ENCODE measurements at places on chromosomes 5 and 9.

- DNase-seq = no peak
Observed at GRCh38 chr5:176614805-176615478, 5.0 kb upstream of the GPRIN1 start.

- no peak for DNase-seq
Observed at GRCh38 chr5:163303718-163304117, 133.7 kb upstream of the CCNG1 start.

GRCh38 chr5:93800988-93801811, 59.8 kb upstream of the POU5F2 start:
- peak; percentile 56 for DNase-seq

DNA sequence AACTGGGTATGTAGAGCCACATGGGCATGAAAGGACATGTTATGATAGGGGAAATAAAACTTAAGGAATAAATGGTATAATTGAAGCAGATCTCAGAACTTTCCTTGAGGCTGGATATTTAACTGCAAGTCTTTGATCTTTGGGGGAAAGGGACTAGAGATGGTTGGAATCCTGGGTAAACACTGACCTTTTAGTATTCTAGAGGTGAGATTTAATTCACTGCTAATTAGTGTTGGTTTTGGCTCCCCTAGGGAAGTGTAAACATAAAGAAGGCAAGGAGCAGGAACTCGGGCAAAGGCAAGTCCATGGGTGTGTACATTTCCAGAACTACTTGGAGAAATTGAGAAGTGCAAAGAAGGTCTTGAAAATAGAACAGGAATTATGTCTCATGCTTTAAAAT, 16.6 kb downstream of the NIM1K start:
- DNase-seq = no peak

DNA sequence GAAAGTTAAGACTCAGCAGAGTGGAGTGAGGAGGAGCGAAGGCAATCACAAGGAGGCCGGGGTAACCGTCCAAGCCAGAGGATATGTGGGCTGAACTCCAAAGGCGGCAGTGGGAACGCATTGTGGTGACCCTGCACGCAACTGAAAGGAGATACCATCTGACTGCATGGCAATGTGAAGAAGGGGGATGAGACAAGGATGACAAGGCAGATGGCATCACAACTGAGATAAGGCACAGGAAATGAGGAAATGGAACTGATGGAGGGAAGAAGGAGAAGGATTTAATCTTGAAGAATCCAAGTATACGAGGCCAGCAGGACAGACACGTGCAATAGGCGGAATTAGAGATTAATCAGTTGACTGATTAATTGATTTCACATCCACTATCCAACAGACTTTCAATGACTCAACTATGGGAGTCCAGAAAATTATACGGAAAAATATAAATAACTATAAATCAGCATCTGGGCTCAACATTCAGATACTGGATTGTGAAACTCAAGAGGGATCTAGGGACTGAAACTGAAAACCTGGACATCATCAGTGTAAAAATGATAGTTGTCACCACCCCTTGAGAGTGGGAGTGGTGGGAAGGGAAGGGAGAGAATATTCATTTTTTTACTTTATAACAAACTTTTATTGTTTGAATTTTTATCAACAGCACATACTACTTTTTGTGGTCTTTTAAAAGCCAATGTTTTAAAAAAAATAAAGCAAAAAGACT, 86.1 kb downstream of the ARL15 start:
- DNase-seq = no peak

- no peak for DNase-seq
Observed at GRCh38 chr5:52846182-52846842, 58.6 kb downstream of the ITGA1 start.

- DNase-seq = no peak
Observed at GRCh38 chr9:70532716-70533115, 118.3 kb upstream of the KLF9 start.

DNA sequence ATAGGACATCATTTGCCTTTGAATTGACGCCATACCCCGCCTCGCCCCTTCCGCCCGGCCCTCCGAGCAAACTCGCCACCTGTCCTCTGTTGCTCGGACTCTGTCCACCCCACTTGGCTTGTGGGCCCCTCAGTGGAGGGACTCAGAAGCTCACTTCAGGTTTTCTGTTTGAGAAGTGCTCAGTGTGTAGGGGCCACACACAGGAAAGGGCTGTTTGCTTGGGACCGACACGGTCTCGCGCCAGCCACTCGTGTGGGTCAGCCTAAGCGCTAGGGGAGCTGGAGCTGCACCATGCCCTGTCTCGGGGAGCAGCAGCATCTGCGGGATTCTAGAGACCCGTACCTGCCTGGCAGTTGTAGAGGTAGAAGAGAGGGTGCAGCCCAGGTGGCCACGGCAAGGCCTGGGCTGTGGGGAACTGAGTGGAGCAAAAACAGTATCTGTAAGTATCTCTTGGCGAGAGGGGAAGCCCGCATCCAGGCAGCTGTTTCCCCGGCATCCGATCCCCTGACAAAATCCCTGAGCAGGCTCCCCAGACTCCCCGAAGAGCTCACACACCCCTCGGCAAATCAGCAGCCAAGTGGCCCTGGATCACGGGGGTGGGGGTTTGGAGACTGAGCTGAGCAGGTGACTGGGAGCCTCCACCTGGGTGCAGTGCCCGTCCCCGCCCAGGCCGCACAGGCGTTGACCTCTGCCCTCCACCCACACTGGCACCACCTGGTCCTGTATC, 52.2 kb downstream of the COL5A1 start:
- DNase-seq = no peak

DNA sequence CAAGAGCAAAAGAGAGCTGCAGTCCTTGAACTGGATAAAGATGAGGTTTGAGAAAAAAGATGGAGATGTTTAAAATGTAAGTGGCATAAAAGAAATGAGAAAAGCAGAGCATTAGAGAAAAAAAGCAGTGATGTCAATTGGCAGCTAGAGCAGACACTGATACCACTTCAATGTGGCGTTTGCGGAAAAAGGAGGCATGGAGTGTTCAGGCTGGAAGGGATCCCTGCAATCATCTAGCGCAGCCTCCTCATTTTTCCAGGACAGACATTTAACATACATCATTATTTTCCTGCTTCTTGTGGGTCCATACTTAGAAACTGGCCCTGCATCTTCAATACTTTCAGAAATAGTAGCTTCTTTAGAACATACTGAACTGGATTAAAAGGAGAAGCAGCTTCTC, 563.8 kb downstream of the PTPRD start:
- no peak for DNase-seq
